Activated T-helper 1 cell treated with anti-CD3 and anti-CD28 coated beads, Interleukin-12 subunit alpha, Interleukin-12 subunit beta, Interleukin-2, Interleukin-4 antibody, amounts not matched to agents 30 ng/mL and 10 ng/mL and 1 ng/mL, durations not matched to agents 14 hours and 24 hours and 36 hours (primary cell): ENCODE measurements at places on chromosomes 5 and 9. TPM values are rescaled to one million over a fixed set of nuclear protein-coding genes. Genes with fewer than 3 reads are reported as not detected.

ETF1 gene
- total RNA-seq = 201 and 219 TPM in 2 replicates

GRHPR gene
- 74.8 and 75.7 TPM in 2 replicates for total RNA-seq

LCN10 gene
- 0.39 and 0.59 TPM in 2 replicates for total RNA-seq

DNA sequence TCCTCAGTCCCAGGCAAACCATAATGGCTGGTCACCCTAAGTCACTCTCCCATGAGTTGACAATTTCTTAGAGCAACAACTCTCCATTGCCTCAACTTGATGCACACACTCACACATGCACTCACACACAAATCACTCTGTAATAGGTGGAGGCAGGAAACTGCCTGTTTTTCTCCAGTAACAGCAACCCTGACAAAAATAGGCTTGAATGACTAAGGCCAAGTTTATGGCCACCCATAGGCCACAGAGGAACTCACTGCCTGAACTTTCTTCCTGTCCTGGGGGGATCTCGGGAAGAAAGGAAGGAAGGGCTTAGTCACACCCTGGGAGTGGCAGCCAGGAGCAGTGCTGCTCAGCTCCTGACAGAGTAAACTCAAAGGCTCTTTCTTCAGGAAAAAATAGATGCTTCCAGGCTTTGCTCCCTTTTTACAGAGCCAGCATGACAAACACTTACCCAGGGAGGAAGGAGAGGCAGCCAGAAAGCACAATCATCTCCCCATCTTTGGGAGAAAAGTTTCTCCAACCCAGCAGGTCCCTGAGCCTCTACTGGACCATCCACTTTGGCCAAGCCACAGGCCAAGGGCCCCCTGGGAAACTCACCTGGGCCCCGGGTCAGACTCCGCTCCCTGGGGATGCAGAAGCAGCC, 368 bp downstream of the SH3TC2 start:
- DNase-seq = no peak
- no peaks in the 10 kb centered on the region for H3K36me3 ChIP-seq
- no peaks in the 10 kb centered on the region for H3K4me1 ChIP-seq

DNA sequence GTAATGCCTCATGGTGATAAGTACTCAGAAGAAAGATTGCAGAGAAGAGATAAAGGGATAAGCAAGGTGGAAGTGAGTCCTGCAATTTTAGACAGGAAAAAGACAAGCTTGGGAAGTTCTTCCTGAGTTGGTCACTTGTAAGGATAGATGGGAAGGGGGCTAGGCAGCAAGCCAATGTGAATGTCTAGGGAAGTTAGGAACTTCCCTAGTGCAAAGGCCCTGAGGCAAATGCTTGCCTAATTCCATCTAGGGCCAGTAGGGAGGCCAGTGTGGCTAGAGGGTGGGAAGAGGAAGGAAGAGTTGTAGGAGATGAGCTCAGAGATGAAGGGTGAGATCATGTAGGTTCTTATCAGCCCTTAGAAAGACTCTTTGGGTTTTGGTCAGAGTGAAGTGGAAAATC, 206.6 kb downstream of the MAT2B start:
- DNase-seq = no peak
- no peak overlapping the region for H3K4me3 ChIP-seq
- H3K36me3 ChIP-seq = no peaks in the 10 kb centered on the region
- no peaks in the 10 kb centered on the region for H3K27me3 ChIP-seq
- H3K4me1 ChIP-seq = no peaks in the 10 kb centered on the region
- no peak overlapping the region for H3K27ac ChIP-seq

- H3K4me1 ChIP-seq = no peaks in the 10 kb centered on the region
- H3K4me3 ChIP-seq = no peak overlapping the region
- H3K27ac ChIP-seq = no peak overlapping the region
- DNase-seq = no peak
Observed at GRCh38 chr9:90925581-90926257, 124.1 kb downstream of the SYK start.

SPATA31D4 gene
- total RNA-seq = not detected in 2 replicates
